ENCODE measurements at places on chromosomes 1 and 21.

GRCh38 chr1:212294983-212295382, 9.8 kb downstream of the PPP2R5A start:
- no peak for DNase-seq

DNA sequence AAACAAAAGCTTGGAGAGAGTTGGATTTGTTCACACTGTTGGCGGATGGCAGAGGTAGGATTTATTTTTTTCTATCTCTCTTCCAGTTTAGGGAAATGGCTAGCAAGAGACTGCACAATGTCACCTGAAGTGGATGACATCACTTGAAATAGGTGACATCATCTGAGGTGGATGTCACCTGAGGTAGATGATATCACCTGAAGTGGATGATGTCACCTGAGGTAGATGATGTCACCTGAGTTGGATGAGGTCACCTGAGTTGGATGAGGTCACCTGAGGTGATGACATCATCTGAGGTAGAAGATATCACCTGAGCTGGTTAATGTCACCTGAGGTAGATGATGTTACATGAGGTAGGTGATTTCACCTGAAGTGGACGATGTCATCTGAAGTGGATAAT, 413.4 kb downstream of the DSCAM start:
- no peak for DNase-seq

GRCh38 chr21:15759469-15759868, 29.7 kb downstream of the USP25 start:
- no peak for DNase-seq

DNA sequence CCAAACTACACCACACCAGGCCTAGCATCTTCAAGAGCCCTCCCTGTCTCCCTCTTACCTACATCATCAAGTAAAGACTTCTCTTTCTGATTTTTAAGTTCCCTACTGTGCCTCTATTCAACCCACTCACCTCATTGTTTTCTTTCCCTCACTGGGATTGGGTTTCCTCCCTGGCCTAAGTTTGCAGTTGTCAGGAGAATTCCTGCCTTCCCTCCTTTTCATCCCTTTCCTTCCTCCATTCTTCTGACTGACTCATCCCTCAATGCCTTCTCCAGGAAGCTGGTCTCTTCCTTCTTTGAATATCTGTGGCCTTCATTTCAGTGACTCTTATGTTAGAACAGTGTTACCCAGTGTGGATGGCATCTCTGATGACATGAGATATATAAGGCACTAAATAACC, 139.9 kb upstream of the KIAA0040 start:
- no peak for DNase-seq

- no peak for DNase-seq
These were observed 365.4 kb downstream of the LTN1 start for GRCh38 chr21:28627261-28627660.

Data from effector CD8-positive, alpha-beta T cell (primary cell).